Keratinocyte (primary cell): ENCODE measurements at places on chromosomes 7 and 10. TPM values are rescaled to one million over a fixed set of nuclear protein-coding genes. Genes with fewer than 3 reads are reported as not detected.

UCN3 gene
- not detected in 3 replicates for polyA plus RNA-seq

PLXDC2 gene
- 12.0 to 18.6 TPM (median 12.9 TPM) in 3 replicates for polyA plus RNA-seq

ASIC3 gene
- polyA plus RNA-seq: 0.24 to 0.97 TPM (median 0.35 TPM) in 3 replicates

EN2 gene
- 0.05 to 0.14 TPM (median 0.09 TPM) in 3 replicates for polyA plus RNA-seq

SLC26A5 gene
- polyA plus RNA-seq: not detected in 3 replicates

PRLHR gene
- polyA plus RNA-seq: not detected in 3 replicates

GRCh38 chr10:43219848-43220247, 47.0 kb downstream of the RASGEF1A start:
- H3K36me3 ChIP-seq: no peaks in the 10 kb centered on the region
- DNase-seq: no peak
- H3K27me3 ChIP-seq: peaks cover 37% of the 10 kb centered on the region
- no peak overlapping the region for H3K4me3 ChIP-seq
- H3K4me1 ChIP-seq: no peaks in the 10 kb centered on the region
- H3K27ac ChIP-seq: no peak overlapping the region

DNA sequence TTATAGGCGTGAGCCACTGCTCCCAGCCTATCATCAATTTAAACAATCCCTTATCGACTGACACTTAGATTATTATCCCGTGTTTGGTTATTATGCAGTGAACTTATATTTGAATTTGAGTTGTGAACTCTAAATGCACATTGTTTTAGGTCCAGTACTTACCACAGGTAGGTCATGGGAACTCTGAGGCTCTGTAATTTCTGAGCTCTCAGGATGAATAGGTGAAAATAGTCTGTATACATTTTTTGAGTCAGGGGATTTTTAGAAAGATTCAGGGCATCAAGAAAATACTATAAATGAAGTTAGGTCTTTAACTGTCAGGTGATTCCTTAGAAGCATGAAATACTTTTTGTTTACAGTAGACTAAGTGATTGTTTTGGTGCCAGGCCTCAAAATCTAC, 8.8 kb downstream of the CCDC136 start:
- H3K27me3 ChIP-seq: no peaks in the 10 kb centered on the region
- no peaks in the 10 kb centered on the region for H3K36me3 ChIP-seq
- no peak for DNase-seq
- H3K4me1 ChIP-seq: no peaks in the 10 kb centered on the region
- no peak overlapping the region for H3K27ac ChIP-seq

GRCh38 chr10:96118604-96119450, 11.3 kb upstream of the ZNF518A start:
- H3K4me3 ChIP-seq: no peak overlapping the region
- no peaks in the 10 kb centered on the region for H3K36me3 ChIP-seq
- no peak overlapping the region for H3K27ac ChIP-seq
- H3K27me3 ChIP-seq: no peaks in the 10 kb centered on the region

GRCh38 chr7:141568227-141568626, 17.0 kb downstream of the AGK start:
- no peak overlapping the region for H3K27ac ChIP-seq
- no peaks in the 10 kb centered on the region for H3K4me1 ChIP-seq
- no peaks in the 10 kb centered on the region for H3K27me3 ChIP-seq
- DNase-seq: no peak

GRCh38 chr10:132861116-132861691, 75.3 kb upstream of the NKX6-2 start:
- H3K4me3 ChIP-seq: no peak overlapping the region
- no peaks in the 10 kb centered on the region for H3K36me3 ChIP-seq
- no peaks in the 10 kb centered on the region for H3K27me3 ChIP-seq
- no peak overlapping the region for H3K27ac ChIP-seq

- H3K27ac ChIP-seq: no peak overlapping the region
- no peak for DNase-seq
- H3K36me3 ChIP-seq: no peaks in the 10 kb centered on the region
These were observed 43.9 kb upstream of the PODXL start for GRCh38 chr7:131600085-131600881.

DNA sequence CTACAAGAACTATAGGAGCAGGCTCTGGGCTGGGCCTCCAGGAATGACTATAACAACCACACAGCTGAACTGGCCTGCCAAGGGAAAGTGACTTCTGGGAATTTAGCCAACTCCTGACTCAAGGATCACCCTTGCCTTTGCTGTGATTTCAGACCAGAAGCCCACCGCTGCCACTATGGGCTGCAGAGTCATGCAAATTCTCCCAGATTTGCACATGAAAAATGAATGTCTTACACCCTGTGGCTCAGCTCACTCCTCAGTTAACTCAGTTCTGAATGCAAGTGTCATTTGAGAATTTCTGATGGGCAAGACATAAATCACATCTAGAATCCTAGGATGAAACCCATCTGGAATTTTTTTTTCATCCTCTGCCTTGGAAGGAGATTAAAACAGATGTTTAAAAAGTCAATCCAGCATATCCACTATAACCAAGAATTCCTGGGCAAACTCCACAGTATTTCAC, 186.5 kb upstream of the BET1 start:
- H3K36me3 ChIP-seq: no peaks in the 10 kb centered on the region
- DNase-seq: no peak
- no peaks in the 10 kb centered on the region for H3K27me3 ChIP-seq

DNA sequence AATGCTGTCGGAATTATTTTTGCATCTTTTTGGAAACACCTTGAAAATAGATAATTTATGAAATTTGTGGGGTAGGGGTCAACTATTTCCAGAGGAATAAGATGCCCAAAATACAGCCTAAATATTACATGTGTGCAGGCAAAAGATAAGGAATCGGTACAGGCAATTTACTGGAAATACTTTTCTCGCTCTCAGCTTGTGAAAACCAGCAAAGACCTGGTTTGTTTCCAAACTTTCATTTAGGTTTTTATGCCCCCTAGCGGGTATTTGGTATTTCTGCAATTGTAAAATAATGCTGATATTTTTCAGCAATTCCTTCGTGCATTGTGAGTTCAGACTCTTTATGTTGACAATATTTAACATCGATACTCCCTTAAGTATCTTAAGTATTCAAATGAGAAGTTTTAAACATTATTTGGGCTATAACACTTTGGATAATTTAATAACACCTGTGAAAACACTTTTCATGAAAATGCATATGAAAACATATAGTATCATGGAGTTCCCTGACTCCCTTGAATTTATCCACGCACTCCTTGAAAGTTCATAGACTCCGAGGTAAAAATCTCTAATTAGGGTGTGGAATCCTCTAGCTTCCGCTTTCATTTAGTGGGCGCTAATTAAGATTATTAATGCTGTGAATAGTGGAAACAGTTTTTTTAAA, 132.4 kb downstream of the TSPAN12 start:
- peaks cover 3% of the 10 kb centered on the region for H3K27me3 ChIP-seq
- H3K4me1 ChIP-seq: no peaks in the 10 kb centered on the region
- no peak for DNase-seq
- H3K4me3 ChIP-seq: no peak overlapping the region
- no peak overlapping the region for H3K27ac ChIP-seq

GRCh38 chr7:29421010-29421956, 142.4 kb upstream of the PRR15 start:
- H3K27me3 ChIP-seq: no peaks in the 10 kb centered on the region
- H3K4me3 ChIP-seq: no peak overlapping the region
- H3K4me1 ChIP-seq: no peaks in the 10 kb centered on the region
- H3K27ac ChIP-seq: no peak overlapping the region

GRCh38 chr7:5231116-5231515, 41.1 kb downstream of the WIPI2 start:
- no peak overlapping the region for H3K4me3 ChIP-seq
- no peaks in the 10 kb centered on the region for H3K27me3 ChIP-seq
- DNase-seq: no peak
- peaks cover 30% of the 10 kb centered on the region for H3K36me3 ChIP-seq

DNA sequence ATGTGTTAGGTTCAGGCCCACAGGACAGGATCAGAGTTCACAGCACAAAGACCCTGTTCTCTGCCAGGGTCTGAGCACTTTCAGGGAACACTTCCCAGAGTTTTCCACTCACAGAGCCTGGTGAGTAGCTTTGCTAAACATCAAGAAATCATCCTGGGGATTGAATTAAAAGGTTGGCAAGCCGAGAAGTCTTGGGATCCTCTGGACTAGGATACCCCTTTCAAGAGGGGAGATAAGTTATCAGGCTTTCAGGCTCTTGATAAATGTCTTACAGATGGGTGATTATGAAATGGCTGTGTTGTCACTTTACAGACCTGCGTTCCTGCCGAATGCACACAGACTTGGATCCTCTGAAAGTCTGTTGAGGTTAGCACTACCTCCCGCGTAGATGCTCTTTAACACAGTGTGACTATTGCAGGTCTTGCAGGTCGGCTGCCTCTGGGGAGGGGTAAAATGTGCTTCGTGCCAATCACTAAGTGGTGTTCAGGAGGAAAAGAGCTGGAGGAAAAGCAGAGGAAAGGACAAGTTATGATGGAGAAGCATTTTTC, 473.5 kb upstream of the AKR1E2 start:
- peaks cover 33% of the 10 kb centered on the region for H3K4me1 ChIP-seq
- H3K27ac ChIP-seq: no peak overlapping the region
- no peaks in the 10 kb centered on the region for H3K27me3 ChIP-seq
- no peak for DNase-seq
- H3K36me3 ChIP-seq: no peaks in the 10 kb centered on the region
- H3K4me3 ChIP-seq: no peak overlapping the region

DNA sequence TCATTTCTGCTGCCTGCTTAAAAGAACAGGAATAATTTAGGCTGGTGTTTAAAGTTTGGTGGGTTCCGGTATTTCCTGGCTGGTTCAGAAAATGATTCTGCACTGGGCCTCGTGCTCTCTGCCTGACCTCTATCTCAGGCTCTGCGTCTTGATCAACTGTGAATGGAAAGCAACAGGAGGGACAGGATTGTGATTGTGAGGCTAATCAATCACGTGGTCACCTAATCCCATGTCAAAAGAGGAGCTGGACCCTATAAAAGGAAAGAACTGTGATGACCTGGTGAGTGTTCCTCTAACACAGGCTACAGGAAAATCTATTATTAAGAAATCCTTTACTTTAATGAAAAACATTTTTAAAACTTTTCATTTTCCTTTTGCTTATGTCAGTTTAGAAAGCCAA, at the start of gene DHX32:
Gene DHX32 (minus strand): TSS at position 101 of the 400 bp plus-strand sequence. CDS start 468 bp downstream, outside the sequence.
- peaks cover 11% of the 10 kb centered on the region for H3K4me1 ChIP-seq
- no peak for DNase-seq
- no peak within 1 kb of the TSS for H3K4me3 ChIP-seq
- H3K27ac ChIP-seq: no peak within 1 kb of the TSS
- H3K27me3 ChIP-seq: no peaks in the 10 kb centered on the region

DNA sequence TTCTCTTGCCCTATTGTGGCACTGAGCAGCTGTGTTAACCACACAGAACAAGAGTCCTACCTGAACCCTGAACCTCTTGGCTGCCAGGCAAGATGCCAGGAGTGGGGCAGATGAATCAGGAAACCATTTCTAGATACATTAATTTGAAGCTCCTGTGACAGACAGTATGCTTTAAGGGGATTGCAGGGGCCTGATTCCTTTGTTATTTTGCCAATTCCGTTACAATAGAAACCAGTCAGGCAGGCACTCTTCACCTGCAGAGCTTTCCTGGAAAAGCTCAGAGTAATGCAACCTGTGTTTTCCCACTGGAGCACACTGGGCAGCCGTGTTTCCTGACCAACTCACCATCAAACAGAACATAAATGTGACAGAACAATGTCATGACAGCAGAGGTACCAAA, 233.1 kb downstream of the BMPER start:
- DNase-seq: no peak
- no peaks in the 10 kb centered on the region for H3K36me3 ChIP-seq
- no peak overlapping the region for H3K27ac ChIP-seq
- H3K4me1 ChIP-seq: peaks cover 6% of the 10 kb centered on the region

DNA sequence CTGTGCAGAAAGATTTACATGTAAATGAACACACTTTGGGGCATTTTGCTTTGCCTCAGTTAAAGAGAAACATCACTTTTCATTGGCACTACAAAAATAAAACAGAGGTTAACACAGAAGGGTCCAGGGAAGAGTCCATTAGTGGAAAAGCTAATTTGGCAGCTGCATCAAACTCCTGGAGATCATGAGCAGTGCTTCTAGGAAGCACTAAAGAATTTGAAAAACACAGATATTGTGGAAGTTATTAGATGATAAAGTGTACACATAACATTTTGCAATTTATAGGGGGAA, 161.2 kb downstream of the LRRTM3 start:
- no peak overlapping the region for H3K27ac ChIP-seq
- DNase-seq: no peak
- H3K36me3 ChIP-seq: no peaks in the 10 kb centered on the region
- H3K4me3 ChIP-seq: no peak overlapping the region
- no peaks in the 10 kb centered on the region for H3K27me3 ChIP-seq

DNA sequence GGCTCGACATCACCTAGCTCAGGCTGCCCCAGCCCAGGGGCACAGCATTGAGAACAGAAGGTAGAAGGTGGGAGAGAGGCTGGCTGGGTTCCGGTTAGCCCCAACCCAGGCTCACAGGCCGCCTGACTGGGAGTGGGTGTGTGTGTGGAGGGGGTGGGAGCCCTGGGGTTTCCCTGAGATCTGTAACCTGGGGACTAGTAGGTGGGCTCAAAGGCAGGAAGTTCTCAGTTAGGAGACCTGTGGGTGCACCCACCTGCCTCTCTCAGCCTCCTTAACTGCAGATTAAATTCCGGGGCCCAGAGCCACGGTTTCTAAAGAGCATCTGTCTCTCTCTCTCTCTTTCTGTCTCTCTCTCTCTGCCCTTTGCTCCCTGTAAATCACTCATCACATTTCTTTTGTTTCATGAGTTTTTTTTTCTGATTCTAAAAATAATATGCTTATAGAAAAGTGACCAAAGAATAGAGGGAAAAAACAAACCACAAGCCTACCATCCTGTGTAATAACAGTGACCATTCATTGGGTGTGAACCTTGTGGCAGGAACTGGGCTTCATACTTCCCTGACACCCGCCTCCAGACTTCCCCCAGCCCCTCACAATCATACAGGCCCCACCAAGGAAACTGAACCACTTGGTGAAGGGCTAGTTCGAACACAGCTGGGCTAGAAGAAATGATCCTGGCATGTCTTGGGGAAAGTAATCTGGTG, 83.4 kb upstream of the SMNDC1 start:
- DNase-seq: no peak
- no peaks in the 10 kb centered on the region for H3K27me3 ChIP-seq
- H3K27ac ChIP-seq: no peak overlapping the region
- H3K36me3 ChIP-seq: no peaks in the 10 kb centered on the region

GRCh38 chr10:124084708-124085107, 8.7 kb downstream of the CHST15 start:
- DNase-seq: no peak
- H3K4me1 ChIP-seq: peaks cover 28% of the 10 kb centered on the region
- H3K36me3 ChIP-seq: peaks cover 9% of the 10 kb centered on the region
- H3K27me3 ChIP-seq: no peaks in the 10 kb centered on the region
- H3K27ac ChIP-seq: no peak overlapping the region
